ENCODE measurements at places on chromosomes 4 and X.

DNA sequence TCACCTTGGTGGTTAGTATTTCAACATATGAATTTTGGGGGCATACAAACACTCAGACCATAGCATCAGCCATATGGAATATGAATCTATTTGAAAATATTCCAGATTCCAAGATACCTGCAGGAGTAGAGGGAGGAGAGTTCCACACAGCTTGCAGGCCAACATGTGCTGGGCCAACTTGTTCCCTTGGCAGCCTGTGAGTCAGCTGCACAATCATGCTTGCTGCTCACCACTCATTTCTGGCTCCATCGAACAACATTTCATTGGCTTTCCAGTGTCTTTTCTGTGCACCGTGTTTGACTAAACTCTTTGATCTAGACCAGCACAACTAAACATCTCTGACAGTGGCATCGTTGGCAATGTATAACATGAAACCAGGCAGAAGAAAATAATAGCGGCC lies 282.5 kb upstream of the RASGEF1B start:
- DNase-seq = no peak

GRCh38 chr4:1726146-1726934 lies 5.0 kb downstream of the TACC3 start:
- peak; percentile 88 for DNase-seq

DNA sequence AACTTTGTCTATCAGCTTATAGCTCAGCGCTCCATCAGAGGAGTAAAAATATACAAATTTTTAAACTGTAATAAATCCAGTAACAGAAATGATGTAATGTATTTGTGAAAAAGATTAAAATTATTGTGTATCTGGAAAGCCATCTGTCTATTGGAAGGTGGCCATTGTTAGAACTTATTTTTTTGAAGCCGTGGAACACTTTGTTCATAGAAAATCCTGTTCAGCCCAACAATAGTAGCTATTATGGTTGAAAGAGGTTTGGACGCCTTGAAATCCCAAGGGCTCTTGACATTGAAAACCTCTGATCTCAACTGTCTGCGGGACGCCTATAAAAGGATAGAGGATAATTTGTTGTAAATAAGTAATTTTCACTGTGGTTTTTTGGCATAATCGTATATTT lies 98.3 kb downstream of the RAPGEF2 start:
- no peak for DNase-seq

DNA sequence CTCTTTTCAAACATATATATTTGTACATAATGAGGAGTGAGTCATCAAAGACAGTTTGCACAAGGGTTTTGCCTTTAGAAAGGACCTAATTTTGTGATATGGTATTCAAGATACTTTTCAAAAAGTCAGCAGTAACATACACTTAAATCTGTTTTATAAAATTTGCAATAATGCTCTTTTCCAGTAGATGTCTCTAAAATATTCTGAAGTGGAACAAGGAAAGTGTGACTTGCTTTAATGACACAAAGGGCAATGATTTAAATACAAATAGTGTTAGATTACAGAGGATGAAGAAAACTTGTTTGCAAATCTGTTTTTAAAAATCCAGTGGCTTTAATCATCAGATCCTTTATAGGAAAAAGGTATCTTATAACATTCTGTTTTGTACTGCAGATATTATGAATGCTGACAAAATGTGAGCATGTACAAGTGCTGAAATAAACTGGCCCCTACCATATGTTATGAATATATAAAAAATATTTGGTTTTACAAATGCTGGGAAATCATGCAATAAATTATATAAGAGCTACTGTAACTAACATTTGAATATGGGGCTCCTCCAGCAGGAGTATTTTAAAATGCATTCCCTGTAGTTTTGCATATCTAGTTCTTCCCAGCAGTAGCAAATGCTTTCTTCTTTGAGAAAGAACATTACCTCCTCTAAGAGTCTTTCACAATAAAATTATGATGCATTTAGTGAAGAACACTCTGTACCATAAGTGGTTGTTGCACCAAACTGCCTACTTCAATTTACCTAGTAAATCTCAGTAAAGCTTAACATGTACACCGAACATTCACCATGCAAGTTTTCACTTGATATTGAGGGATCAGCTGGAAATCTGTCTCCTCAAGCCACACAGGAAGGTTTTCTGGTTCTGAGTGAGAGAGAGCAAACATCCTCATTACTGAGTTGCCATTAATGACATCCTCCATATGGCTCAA lies 20.2 kb downstream of the MMRN1 start:
- DNase-seq = no peak

DNA sequence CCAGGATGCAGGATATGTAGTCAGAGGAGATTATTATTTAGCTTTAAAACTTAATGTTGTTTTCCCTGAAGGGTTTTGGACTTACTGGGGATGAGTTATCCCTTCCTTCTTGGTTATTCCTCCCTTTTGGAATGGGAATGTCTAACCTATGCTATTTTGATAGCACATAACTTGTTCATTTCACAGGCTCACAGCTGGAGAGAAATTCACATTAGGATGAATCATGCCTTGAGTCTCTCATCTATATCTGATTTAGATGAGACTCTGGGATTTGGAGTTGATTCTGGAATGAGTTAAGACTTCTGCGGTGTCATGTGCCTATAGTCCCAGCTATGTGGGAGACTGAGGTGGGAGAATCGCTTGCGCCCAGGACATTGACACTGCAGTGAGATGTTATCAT lies 81.1 kb downstream of the ATP11C start:
- no peak for DNase-seq

- DNase-seq = no peak
Observed at GRCh38 chrX:132532097-132532496, 43.3 kb upstream of the MBNL3 start.

DNA sequence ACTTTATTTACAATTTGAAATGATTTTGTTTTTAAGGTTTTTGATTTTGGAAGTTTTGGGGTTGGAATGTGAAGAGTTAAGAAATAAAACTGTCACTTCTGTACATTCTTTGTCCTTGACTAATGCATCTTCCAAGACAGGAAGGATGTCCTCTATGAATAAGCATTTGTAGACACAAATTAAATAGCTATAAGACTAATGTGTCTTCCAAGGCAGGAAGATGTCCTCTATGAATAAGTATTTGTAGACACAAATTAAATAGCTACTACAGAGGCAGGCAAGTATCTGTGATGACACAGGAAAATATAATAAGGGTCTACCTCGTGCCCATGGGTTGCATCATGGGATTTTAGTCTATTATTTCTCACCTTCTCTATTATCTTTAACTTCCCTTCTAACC lies 14.5 kb downstream of the PRSS48 start:
- DNase-seq = peak; percentile 43

DNA sequence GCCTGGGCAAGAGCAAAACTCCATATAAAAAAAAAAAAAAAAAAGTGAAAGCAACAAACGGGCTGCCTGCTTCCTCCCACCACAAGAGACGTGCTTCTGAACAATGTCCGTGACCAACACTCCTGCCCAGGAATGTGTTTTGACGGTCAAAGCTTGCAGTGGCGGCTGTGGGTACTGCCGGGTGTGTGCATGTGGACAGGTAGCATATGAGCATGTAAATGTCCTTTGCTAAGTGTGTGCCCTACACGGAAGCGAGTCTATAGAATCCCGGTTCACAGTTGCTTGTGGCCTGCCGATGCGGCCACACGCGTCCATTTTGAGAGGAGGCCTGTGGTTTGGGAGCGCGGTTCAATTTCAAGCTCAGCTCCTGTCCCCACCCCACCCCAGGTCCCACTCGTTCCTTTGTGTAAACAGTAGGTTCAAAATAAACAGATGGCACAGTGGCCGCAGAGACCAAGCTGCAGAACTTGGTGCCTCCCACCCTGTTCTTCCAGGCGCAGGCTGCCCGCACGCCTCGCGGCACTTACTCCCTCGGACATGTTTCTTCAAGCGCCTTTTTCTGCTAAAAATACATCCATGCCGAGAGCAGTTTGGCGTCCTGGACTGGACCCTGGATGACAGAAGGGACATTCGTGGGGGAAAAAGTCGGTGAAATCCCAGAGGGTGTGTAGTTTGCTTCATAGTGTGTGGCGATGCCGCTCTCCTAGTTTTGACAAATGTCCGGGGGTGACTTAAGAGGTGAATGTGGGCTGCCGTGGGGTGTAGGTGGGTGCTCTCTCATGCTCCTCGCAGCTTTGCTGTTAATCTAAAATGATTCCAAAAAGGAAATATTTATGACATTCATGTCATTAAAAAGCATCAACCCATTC lies 11.5 kb upstream of the NKX1-1 start:
- no peak for DNase-seq

DNA sequence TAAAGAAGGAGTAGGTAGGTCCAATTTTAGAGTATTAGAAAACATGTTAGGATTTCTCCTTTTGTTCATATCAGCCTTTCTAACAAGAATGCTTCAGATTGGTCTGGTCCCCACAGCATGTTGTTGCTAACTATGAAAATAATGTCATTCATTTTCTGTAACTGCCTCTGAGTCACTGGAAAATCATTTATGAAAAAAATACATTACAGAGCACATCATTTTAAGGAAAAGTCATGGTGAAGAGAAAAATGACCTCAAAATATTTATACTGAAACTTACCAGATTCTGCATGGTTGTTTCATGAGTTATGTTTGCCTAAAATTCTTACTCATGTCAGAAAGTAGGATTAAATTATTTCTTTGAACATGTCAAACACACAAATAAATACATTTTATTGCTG lies 35.2 kb downstream of the DTHD1 start:
- DNase-seq = no peak

DNA sequence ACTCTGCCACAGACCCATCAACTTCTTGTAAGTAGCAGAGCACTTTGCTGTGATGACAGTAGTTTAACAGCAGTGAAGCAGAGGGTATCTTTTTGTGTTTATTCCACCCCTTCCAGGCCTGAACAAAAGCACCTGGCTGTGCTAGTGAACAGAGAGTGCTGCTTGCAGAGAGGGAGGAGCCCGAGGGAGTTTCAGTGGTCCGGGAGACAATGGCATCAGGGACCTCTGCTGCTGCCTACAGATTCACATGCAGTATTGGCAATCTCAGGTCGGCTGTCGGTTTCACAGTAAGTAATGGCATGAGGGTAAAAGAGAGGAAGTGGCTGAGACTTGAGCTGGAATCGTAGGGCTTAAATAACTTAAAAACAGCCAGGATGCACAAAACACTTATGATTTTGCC lies 755.8 kb downstream of the RPA4 start:
- no peak for DNase-seq

DNA sequence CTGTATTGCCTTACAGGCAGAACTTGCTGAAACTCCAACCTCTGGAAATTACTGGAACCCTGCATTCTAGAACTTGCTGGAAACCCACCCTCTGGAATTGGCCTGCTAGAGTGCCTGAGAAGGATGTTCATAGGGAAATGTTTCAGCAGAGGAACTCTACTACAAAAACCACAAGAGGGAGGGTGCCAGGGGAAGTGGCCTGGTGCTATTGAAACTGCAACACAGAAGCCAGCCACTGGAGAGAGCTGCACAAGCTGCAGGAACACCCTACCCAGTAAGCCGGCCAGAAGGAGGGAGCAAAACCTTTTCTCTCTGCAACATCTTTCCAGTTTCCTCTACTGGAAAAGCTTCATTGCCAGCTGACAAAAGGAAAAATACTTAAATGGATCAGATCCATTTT lies 2.5 kb upstream of the BRWD3 start:
- peak; percentile 65 for DNase-seq

DNA sequence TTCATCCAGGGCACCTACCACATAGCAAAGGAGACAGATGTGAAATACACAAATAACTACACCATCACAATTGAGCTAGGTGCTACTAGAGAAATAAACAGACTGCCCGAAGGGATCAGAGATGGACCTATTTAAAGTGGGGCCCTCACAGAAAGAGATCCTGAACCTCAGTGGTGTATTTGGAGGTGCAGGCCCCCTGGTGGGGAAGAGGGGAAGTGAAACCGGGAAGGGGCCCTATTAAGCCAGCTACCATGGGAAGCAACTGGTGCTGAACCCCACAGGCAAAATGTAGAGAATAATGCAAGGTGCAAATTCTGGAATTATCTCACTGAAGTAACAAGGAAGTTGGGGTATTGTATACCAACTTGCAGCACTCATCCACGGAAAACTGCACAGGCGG lies 78.6 kb upstream of the FAM9A start:
- DNase-seq = peak; percentile 29

GRCh38 chr4:141376769-141377168 lies 156.1 kb downstream of the ZNF330 start:
- no peak for DNase-seq

DNA sequence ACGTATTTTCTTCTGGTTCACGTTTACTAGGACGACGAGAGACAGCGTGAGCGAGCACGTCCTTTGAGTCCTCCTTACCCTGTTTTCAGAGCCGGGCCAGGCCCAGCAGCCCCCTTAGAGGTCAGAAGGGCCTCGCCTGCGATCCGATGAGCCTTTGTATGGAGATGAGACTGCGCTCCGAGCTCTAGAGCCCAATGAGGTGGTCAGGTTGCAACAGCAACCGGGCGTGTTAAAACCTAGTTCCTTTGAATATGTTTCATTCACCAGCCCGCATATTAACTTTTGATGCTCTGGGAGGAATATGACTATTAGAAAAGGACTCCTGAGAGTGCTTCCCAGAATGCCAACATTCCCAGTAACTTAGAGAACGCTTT lies 55.6 kb upstream of the TADA2B start:
- peak; percentile 46 for DNase-seq

DNA sequence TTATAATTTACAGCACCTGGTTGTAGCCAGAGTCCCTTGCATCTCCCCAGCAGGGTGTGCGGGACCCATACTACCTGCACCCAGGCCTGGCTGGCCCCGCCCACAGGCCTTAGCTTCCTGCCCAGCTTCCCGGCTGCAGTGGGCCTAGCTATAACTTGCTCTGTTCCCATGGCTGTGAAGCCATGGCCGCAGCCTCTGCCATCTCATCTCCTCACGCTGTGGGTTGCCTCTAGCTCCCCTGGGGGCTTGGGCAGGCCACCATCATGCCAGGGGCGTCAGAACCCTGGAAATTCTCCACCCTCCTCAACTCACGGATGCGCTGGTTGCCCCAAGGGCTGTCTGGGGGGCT lies 26.1 kb upstream of the SORBS2 start:
- DNase-seq = no peak

DNA sequence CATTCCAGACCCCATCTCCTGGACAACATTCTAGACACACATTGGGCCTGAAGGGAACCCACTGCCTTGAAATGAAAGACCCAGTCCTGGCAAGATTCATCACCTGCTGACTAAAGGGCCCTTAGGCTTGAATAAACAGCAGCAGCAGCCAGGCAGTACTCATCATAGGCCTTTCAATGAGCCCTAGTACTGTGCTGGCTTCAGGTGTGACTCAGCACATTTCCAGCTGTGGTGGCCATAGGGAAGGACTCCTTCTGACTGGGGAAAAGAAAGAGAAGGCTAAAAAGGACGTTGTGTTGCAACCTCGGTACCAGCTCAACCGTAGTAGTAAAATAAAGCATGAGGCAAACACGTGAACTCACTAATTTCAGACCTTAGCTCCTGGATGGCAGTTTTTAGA lies 344.0 kb downstream of the ACTRT1 start:
- no peak for DNase-seq

- no peak for DNase-seq
Observed at GRCh38 chrX:150464001-150464400, 100.9 kb downstream of the MAMLD1 start.

GRCh38 chrX:56429581-56429980 lies 133.8 kb upstream of the UBQLN2 start:
- no peak for DNase-seq

GRCh38 chr4:189032606-189033338 lies 893.5 kb downstream of the TRIML1 start:
- no peak for DNase-seq

GRCh38 chrX:69493193-69493592 lies 10.9 kb upstream of the NALF2 start:
- peak; percentile 10 for DNase-seq

GRCh38 chr4:150962245-150962644 lies 52.8 kb downstream of the LRBA start:
- peak; percentile 68 for DNase-seq

- no peak for DNase-seq
Observed at GRCh38 chr4:122821092-122821491, 5.5 kb upstream of the FGF2 start.

GRCh38 chr4:150581641-150582051 lies 305 bp upstream of the MAB21L2 start:
- peak; percentile 56 for DNase-seq
